H4 (cell line): ENCODE measurements at places on chromosomes 2 and 18.
A peak's percentile ranks its signal among the peaks of the same experiment; 100 is the strongest.

- no peak for DNase-seq
Observed at GRCh38 chr2:240810621-240811020, 9.4 kb downstream of the KIF1A start.

DNA sequence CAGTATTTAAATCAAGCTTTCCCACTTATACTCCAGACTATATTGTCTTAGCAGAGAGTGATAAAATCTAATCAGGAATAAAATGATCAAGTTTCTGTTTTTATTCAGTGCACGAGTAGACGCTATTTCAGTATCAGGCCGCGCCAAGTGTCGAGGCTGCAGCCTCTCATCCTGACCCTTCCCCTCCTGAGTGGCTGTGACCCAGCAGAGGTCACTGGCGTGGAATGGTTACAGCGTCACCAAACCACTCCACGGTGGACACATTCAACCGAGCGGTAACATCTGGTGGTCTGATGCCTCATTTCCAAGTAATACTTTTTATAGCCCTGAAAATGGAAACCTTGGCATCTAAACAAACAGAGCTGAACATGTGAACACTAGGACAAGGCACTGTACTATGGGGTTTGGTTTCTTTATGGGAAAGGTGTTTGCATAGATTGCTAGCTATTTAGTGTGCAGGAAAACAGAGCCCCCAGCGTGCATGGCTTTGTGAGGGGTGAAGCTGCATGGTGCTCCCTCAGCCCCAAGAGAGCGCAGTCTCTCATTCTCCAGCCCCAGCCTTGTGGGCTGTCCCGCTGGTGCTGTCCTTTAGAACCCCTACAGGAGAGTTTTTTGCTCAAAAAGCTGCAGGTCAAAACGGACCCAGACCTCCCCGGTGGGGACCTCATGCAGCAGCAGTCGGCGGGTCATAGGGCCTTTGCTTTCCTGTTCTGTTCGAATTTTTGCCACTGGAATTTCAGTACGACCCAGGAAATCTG is 28.4 kb downstream of the FAM228A start:
- DNase-seq, result no peak

- DNase-seq, result peak; percentile 43
Observed at GRCh38 chr2:6780765-6781274, 84.9 kb downstream of the CMPK2 start.

GRCh38 chr2:3422161-3422779 is 42.8 kb downstream of the TRAPPC12 start:
- no peak for DNase-seq

DNA sequence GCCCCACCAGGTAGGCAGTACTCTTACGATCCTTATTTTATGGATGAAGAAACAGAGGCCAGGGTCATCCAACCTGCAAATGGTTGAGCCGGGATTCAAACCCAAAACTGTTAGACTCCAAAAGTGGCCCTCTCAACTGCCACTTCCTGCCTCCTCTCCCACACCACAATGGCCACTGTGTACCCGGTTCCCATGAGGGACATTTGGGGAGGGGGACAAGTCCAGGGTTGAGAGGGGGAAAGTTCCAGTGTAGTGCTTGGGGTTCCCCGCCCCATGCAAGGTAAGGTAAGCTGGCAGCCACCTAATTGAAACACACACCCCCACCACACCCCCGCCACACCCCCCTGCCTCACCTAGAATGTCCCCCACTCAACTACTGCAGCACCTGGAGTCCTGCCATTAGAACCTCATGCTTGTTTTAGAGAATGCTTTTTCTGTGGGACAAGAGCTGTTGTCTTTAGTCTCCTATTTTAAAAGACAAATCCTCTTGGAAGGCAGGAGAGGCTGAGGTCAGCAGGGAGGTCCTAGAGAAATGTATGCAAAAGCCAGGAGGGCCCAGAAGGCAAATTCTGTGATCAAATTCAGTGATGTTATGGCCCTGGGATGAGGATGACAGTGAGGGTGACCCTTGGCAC is 145.2 kb downstream of the ZFP36L2 start:
- no peak for DNase-seq

- DNase-seq, result no peak
Observed at GRCh38 chr2:21650569-21650968, 526.8 kb downstream of the TDRD15 start.

- no peak for DNase-seq
Observed at GRCh38 chr2:6692056-6692455, 173.7 kb downstream of the CMPK2 start.

DNA sequence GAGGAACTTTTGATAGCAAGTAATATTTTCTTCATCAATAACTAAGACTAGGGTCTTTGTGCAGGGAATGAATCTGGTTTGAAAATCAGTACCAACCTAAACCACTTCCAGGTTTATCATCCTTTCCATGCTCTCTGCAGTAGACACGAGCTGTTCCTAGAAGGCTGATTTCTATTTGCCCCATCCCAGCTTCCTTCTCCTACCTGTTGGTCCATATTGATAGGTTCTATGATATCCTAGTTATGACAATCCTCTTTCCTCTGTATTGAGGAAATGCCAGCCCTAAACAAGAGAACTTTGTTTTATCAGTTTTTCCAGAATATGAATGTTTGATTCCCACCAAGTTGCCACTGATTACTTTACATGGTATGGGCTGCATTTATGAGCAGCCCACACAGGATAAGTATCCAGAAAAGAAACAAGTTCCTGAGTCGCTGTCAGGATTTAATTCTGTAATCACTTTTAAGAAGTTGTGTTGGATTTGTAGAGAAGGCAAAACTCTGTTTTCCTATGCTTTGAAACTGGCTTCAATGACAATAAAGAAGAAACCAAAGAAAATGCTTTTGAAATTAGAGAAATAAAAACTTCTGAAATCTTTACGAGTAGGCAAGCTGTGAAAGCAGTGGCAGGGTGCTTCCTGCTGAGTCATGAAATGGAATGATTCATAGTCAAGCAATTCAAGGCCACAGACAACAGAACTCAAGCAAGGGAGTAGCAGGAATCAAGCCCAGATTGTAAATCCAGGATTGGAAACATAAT is 37.3 kb upstream of the TANK start:
- peak; percentile 89 for DNase-seq

DNA sequence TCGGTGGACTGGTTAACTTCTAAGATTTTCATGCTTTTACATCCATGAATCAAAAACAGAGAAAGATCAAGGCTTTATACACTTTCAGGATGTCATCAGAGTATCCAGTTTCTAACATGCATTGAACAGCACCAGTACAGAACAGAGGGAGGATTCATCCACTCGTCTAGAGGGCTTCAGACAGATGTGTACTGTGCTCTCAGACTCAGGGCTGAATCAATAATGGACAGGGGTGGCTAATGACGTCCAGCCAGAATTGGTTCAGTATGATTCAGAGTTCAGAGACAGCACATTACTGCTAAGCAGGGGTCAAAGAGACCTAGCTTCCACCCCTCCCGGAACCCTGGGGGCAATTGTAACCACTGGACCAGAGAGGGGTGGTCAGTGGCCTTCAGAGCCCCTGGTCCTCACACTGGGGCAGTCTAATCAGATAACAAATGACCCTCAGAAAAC is 37.3 kb downstream of the RNU4ATAC start:
- DNase-seq, result no peak

DNA sequence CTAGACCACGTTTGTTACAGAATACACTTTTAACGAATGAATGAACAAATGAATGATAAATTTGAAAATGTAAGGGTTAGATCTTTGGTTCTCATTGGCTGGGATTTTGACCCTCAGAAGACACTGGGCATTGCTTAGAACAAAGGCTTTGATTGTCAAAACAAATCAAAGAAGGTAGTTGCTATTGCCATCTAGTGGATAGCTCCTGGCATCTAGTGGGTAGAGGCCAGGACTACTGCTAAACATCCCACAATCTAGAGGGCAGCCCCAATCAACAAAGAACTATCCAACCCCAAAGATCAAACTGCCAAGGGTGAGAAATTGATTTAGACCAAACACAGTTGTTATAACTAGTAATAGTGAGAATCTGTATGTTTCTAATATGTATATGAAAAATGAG is 552.3 kb downstream of the KCNJ3 start:
- peak; percentile 21 for DNase-seq

DNA sequence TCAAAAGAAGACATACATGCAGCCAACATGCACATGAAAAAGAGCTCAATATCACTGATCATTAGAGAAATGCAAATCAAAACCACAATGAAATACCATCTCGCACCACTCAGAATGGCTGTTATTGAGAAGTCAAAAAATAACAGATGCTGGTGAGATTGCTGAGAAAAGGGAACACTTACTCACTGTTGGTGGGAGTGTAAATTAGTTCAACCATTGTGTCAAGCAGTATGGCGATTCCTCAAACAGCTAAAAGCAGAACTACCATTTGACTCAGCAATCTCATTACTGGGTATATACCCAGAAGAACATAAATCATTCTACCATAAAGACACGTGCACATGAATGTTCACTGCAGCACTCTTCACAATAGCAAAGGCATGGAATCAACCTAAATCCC is 95.5 kb upstream of the XIRP2 start:
- no peak for DNase-seq

GRCh38 chr18:7666195-7666776 is 99.2 kb downstream of the PTPRM start:
- DNase-seq, result no peak

GRCh38 chr2:127103243-127104165 is 3.5 kb downstream of the BIN1 start:
- DNase-seq, result no peak

- DNase-seq, result no peak
Observed at GRCh38 chr2:140696449-140696848, 1434.4 kb downstream of the LRP1B start.

DNA sequence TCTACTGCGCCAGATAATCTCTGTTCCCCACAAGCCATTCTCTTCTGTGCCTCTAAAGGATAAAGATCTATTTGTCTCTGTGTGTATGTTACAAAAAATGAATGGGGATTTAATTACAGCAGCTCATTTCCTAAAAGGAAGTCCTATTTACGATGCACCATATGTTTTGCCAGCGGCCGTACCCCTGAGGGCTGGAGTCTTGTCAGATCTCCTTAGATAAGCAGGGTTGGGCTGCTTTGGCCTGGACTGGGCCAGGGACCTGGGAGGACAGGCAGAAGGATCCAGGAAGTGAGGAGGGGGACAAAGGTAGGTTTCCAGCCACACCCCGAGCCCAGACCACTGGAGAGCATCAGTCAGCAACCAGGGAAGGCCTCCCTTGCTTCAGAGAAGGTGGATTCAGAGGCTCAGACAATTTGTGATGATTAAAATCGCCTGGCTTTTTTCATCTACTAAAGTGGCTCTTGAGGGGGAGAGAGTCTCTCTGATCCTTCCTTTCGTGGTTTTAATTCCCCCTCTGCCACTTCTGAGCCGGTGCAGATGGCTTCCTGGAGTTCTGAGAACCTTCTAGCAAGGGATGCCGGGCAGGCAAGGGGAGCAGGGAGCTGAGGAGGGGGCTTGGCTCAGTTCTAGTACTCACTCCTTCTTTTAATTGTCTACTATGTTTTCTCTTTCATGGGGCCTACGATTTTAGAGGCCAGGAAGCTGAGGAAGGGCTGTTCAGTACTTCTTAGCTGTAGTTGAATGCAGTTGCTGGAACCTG is 42.1 kb downstream of the MYCN start:
- DNase-seq, result no peak
